ENCODE measurements at places on chromosomes 1 and 21.
A peak's percentile ranks its signal among the peaks of the same experiment; 100 is the strongest.

DNA sequence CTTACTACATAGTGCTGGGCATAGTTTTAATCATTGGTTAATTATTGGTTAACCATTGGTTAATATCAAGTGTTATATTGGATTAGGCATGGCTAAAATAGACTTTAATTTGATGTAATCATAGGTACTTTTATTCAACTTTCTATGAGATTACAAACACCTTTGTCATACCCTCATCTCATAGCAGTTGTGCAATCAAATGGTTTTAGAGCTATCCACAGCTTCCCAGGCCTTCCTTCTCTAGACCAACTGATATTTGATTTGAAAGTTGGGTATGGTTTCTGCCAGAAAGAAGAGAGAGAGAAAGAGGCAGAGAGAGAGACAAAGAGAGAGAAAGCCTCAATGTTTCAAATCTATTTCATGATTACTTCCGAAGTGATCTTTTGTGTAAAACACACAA is 9.6 kb upstream of the RGS1 start:
- no peak for DNase-seq

- DNase-seq: no peak
These were observed 815.1 kb downstream of the NCAM2 start for GRCh38 chr21:21813289-21813688.

DNA sequence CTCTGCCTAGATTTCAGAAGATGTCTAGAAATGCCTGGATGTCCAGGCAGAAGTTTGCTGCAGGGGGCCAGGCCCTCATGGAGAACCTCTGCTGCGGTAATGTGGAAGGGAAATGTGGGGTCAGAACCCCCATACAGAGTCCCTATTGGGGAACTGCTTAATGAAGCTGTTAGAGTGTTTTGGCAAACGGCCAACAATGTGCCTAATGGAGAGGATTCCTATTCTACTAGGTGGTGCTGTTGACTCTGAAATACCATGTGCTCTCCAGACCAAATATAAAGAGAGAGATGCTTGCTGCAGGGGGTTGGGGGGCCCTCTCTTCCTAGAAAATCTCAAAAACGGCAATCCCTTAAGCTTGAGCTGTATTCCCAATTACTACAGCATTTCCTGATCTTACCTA is 57.1 kb upstream of the DR1 start:
- no peak for DNase-seq

DNA sequence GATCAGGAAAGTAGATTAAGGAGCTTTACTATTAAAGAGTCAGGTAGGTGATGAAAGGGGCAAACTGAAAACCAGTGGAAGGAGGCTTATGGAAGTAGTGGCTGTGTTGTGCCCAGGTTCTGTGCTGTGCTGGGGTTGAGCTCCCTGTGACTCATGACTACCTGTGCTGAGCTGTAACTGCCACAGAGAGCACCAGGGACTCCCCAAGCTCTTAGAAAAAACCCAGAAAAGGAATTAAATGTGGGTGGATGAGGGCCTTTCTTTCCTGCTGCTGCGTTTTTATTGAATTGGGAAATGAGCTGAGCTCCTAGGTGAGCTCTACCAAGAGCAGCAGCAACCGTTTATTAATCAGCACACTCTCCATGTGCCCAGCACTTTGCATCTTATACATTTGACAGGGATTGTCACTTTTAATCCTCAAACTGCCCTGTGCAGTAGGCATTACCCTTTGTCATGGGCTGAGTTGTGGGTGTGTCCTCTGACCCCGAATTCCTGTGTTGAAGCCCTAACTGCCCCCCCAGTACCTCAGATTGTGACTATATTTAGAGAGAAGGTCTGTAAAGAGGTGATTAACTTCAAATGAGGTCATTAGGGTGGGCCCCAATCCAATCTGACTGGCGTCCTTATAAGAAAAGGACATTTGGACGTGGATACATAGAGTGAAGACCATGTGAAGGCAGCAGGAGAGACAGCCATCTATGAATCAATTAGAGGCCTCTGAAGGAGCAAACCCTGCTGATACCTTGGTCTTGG is 65.4 kb downstream of the AK4 start:
- no peak for DNase-seq

- DNase-seq: peak; percentile 72
These were observed 7.5 kb downstream of the PRXL2B start for GRCh38 chr1:2594001-2594640.

DNA sequence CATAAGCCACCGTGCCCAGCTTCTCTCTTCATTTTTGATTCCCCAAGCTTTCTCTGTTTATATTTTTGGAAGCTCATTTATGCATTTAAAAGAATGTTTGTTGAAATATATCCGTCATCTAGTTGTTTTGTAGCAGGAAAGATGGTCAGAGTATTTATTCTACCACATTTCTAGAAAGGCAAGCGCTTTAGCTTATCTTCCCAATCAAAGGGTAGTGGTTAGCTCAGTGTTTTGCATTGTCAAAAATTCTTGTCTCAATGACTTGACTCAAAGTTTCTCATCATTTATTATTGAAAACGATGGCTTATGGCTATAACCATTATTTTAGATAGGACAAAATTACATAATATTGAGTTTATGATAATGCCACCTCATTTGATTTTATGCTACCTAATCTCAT is 116.1 kb upstream of the ZP4 start:
- no peak for DNase-seq

DNA sequence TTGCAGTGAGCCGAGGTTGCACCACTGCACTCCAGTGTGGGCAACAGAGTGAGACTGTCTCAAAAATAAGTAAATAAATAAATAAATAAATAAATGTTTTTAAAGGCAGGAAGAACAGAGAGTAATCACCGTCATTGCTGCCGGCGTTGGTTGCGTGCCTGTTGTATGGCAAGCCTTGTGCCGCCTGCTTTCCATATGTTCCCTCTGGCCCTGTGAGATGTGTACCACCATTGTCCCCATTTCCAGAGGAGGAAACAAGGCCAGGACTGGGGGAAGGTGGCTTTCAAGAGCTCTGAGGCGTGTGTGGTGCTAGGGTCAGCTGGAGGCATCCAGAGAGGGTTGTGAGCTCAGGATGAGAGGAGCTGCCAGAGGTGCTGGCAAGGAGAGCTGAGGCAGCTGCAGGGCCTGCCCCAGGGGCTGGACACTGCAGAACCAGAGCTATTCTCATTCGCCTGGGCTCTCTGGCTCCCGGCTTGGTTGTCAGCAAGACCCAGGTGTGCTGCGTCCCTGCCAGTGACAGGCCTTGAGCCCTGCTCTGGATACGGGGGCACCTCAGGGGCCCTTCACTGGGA is 5.2 kb upstream of the MARCKSL1 start:
- DNase-seq: no peak

Data from NCI-H345 (cell line).